ENCODE measurements at places on chromosomes 3 and 15.

DNA sequence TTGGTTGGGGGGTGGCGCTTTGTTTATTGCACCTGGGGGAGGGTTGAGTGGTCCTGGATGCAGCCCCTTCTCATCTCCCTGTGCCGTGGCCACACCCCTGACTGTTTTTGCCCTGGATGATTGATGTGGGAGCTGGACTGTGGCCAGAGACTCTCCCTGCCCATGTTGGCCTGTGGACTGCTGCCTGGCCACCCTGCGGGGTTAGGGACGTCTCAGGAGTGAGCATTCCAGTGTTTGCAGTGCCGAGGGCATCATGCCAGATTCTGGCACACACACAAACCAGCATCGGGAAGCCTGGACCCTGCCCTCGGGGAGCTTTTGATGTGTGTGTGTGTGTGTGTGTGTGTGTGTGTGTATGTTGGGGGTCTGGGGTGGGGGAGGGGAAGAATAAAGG, 15.8 kb downstream of the APBA2 start:
- H3K27me3 ChIP-seq, result no peaks in the 10 kb centered on the region
- no peak overlapping the region for H3K27ac ChIP-seq
- H3K36me3 ChIP-seq, result no peaks in the 10 kb centered on the region

DNA sequence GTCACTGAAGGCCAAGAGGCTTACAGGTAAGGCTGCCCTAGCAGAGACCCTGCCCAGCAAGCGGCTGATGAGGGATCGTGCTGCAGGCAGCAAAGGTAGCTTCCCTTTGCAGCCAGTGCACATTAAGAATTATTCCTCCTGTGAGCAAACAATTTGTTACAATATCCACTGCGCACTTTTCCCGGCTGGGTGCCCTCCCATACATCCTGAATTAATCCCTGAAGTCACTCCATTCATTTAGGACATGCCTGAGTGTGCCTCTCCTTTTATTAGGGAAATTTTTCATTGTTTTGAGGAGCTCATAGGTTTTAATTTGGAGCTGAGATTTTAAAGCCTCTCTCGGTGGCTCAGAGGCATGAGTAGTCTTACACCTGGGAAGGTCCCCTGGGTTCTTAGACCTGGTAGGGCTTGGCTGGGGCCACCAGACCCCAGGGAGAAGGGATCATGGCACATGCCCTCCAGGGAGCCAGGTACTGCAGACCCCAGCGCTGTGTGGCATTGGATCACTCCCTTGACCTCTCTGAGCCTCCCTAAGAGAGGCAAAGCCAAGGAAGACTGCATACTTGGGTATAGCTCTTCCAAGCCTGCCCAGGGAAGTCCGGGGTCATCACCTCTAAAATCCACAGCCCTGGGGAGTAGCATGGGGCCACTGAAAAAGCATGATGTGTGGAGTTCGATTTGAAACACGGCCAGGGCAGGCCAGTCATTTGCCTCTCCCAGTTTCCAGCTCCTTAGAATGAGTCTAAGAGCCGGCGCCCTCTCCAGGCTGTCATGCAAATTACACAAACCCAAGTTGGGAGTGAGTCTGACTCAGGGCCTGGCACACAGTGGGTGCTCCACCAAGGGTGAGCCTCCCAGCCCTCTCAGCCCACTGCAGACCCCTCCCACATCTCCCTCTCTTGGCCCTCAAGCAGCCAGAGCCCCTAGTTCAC, 151.9 kb upstream of the LINGO1 start:
- H3K36me3 ChIP-seq, result no peaks in the 10 kb centered on the region
- no peaks in the 10 kb centered on the region for H3K4me1 ChIP-seq
- peaks cover 6% of the 10 kb centered on the region for H3K27me3 ChIP-seq
- no peak overlapping the region for H3K27ac ChIP-seq

DNA sequence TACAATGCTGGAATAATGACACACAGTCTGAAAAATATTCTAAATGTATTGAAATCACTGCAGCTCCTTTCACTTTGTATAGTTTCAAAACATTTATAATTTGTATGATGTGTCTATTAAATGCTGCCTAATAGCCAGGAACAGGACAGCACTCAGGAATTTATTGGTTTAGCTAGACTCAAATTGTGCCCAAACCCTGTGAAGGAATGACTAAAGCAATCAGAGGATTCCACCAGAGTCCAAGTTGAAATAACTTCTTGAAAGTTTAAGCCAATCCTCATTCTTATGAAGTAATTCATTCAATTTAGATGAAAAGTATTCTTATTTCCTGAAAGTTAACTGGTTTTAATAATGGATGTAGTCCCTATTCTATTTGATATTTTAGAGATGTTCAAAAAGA, 267.0 kb downstream of the ZMAT3 start:
- no peak overlapping the region for H3K4me3 ChIP-seq
- no peak for DNase-seq
- H3K27me3 ChIP-seq, result no peaks in the 10 kb centered on the region
- no peak overlapping the region for H3K27ac ChIP-seq

GRCh38 chr3:150083655-150084042, 113.0 kb upstream of the PFN2 start:
- H3K4me3 ChIP-seq, result peak overlapping the region; percentile 56
- H3K36me3 ChIP-seq, result no peaks in the 10 kb centered on the region
- H3K27me3 ChIP-seq, result no peaks in the 10 kb centered on the region
- H3K4me1 ChIP-seq, result peaks cover 15% of the 10 kb centered on the region
- no peak for DNase-seq
- H3K27ac ChIP-seq, result peak overlapping the region; percentile 73

GRCh38 chr3:189735913-189736312, 104.7 kb downstream of the TP63 start:
- peaks cover 33% of the 10 kb centered on the region for H3K36me3 ChIP-seq
- H3K27ac ChIP-seq, result no peak overlapping the region
- no peak for DNase-seq
- H3K27me3 ChIP-seq, result no peaks in the 10 kb centered on the region
- peaks cover 4% of the 10 kb centered on the region for H3K4me1 ChIP-seq

DNA sequence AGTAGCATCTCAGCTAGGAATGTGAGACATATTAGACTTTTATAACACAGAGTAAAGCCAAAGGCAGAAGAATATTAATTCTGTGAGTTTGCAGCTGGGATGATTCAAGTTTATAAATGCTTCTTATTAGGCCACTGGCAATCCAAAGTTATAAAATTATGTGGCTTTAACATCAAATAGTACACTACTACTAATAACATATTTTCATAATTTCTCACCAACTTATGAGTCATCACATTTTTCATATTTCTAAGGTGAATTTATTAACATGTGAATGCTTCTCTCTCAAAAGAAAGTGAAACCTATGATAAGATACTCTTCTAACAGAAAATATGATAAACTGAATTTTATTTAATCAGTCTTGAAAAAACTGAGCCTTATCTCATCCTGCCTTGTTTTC, 1348.2 kb upstream of the ALCAM start:
- no peaks in the 10 kb centered on the region for H3K4me1 ChIP-seq
- H3K27me3 ChIP-seq, result no peaks in the 10 kb centered on the region
- no peak overlapping the region for H3K4me3 ChIP-seq
- no peaks in the 10 kb centered on the region for H3K36me3 ChIP-seq

DNA sequence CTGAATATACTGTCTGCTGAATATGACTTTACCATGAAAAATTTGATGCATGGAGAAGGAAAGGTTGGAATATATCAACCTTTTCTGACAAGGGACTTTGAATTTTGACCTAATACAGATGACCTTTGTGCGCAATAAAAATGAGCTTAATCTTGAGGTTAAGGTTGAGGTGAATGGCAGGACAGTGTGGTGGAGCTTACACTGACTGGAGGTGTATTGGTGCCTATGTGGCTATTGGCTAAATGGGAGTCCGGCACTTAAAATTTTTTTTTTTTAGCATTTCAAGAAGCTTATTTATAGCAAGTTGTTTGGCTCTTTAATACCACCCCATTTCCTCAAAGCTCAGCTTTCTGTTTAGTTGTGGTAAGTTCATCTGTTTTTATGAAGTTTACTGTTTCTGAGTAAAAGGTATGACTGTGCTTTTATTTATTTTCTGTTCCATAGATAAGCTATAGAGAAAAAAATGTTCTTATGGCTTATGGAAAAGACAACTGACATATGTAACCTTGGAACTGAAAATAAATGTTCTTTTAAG, 15.2 kb downstream of the CDIN1 start:
- H3K36me3 ChIP-seq, result no peaks in the 10 kb centered on the region
- no peak overlapping the region for H3K27ac ChIP-seq
- no peaks in the 10 kb centered on the region for H3K27me3 ChIP-seq
- H3K4me1 ChIP-seq, result peaks cover 35% of the 10 kb centered on the region

GRCh38 chr3:81214631-81215030, 546.8 kb downstream of the GBE1 start:
- no peaks in the 10 kb centered on the region for H3K36me3 ChIP-seq
- H3K27ac ChIP-seq, result no peak overlapping the region
- H3K4me1 ChIP-seq, result no peaks in the 10 kb centered on the region
- H3K27me3 ChIP-seq, result no peaks in the 10 kb centered on the region
- no peak for DNase-seq

- peaks cover 11% of the 10 kb centered on the region for H3K4me1 ChIP-seq
- no peaks in the 10 kb centered on the region for H3K27me3 ChIP-seq
- H3K27ac ChIP-seq, result no peak overlapping the region
- DNase-seq, result no peak
- no peak overlapping the region for H3K4me3 ChIP-seq
- no peaks in the 10 kb centered on the region for H3K36me3 ChIP-seq
These were observed 267.3 kb downstream of the FOXP1 start for GRCh38 chr3:71316066-71316777.

- DNase-seq, result no peak
- no peaks in the 10 kb centered on the region for H3K36me3 ChIP-seq
- no peak overlapping the region for H3K27ac ChIP-seq
These were observed 128.7 kb upstream of the WNT5A start for GRCh38 chr3:55615694-55616295.

- H3K36me3 ChIP-seq, result no peaks in the 10 kb centered on the region
- H3K4me3 ChIP-seq, result no peak overlapping the region
- no peak overlapping the region for H3K27ac ChIP-seq
- no peak for DNase-seq
- H3K27me3 ChIP-seq, result no peaks in the 10 kb centered on the region
These were observed 64.6 kb downstream of the EEFSEC start for GRCh38 chr3:128217702-128218547.

GRCh38 chr3:20462723-20463122, 276.7 kb upstream of the SGO1 start:
- no peaks in the 10 kb centered on the region for H3K36me3 ChIP-seq
- no peaks in the 10 kb centered on the region for H3K27me3 ChIP-seq

- no peak overlapping the region for H3K4me3 ChIP-seq
- H3K36me3 ChIP-seq, result no peaks in the 10 kb centered on the region
These were observed 21.9 kb upstream of the OTOL1 start for GRCh38 chr3:161474741-161475140.

DNA sequence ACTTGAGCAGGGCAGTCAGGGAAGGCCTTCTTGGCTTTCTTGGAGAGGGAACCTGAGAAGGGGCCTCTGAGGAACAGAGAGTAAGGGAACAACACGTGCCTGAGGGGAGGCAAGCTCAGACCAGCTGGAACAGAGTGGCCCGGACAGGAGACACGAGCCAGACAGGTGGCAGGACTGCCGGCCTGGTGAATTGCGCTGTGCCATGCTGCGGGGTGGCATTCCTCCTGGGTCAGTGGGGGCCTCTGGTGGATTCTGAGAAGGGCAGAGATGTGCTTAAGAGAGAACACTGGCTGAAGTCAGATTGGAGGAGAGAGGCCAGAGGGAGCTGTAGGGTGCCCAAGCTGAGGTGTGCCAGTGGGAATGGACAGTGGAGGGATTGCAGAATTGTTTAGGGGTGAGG, 4.9 kb downstream of the CHAC1 start:
- peaks cover 37% of the 10 kb centered on the region for H3K4me1 ChIP-seq
- peak; percentile 79 for DNase-seq
- H3K27ac ChIP-seq, result peak overlapping the region; percentile 86

DNA sequence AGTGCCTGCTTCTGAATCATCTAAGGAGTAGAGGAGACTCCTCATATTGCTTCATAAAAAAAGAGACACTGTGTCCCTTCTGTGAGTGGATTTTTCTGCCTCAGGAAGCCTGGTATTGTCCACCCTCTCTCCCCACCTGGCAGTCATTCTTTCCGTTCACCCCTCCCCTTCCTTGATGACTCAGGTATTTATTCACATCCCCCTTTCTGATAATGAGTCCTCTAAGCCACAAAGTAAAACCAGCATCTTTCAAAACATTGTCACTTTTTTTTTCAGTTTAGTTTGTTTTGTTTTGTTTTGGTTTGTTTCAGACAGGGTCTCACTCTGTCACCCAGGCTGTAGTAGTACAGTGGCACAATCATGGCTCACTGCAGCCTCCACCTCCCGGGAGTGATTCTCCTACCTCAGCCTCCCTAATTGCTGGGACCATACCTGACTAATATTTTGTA, 65.2 kb upstream of the UBE2E1 start:
- no peaks in the 10 kb centered on the region for H3K27me3 ChIP-seq
- peaks cover 13% of the 10 kb centered on the region for H3K4me1 ChIP-seq
- DNase-seq, result no peak
- H3K4me3 ChIP-seq, result no peak overlapping the region
- no peak overlapping the region for H3K27ac ChIP-seq
- H3K36me3 ChIP-seq, result no peaks in the 10 kb centered on the region

- no peak for DNase-seq
- no peaks in the 10 kb centered on the region for H3K36me3 ChIP-seq
- peaks cover 55% of the 10 kb centered on the region for H3K4me1 ChIP-seq
- H3K27me3 ChIP-seq, result no peaks in the 10 kb centered on the region
- H3K4me3 ChIP-seq, result no peak overlapping the region
These were observed 37.7 kb downstream of the SLC6A6 start for GRCh38 chr3:14440168-14440518.

DNA sequence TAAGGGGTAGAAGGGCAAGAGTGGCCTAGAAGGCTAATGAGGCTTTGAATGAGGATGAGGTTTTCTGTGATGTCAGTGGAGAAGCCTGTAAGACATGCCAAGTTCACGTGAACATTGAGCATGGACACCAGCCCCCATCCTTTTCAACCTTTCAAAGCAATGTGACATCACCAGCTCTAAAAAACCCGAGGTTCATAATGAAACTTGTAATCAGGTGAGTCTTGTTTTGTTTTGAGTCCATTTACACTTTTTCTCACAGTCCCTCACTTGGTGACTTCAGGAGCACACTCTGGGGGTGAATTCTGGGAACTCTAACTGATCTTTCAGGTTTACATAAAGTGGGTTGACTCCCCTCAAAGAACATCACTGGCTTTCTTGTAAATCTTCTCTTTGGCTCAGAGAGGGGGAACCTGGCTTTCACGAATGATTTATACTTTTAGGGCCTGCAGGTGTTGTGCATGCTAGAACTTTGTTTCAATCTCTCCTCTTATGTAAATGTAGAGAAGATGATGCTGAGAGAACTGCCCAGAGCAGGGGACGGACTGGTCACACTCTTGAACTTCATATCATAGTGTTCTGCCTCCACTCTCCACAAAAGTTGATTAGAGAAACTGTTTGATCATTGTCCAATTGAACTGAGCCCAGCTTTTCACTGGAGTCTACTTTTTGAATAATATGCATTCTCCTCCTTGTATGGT, 224.7 kb upstream of the SATB1 start:
- H3K27me3 ChIP-seq, result no peaks in the 10 kb centered on the region
- H3K4me3 ChIP-seq, result no peak overlapping the region
- H3K36me3 ChIP-seq, result no peaks in the 10 kb centered on the region
- no peak for DNase-seq

GRCh38 chr3:104669083-104669482, 697.6 kb upstream of the ALCAM start:
- DNase-seq, result no peak
- no peak overlapping the region for H3K4me3 ChIP-seq
- H3K4me1 ChIP-seq, result no peaks in the 10 kb centered on the region
- H3K27ac ChIP-seq, result no peak overlapping the region
- H3K27me3 ChIP-seq, result no peaks in the 10 kb centered on the region
- H3K36me3 ChIP-seq, result no peaks in the 10 kb centered on the region
